ENCODE measurements at places on chromosomes 7 and 10.

DNA sequence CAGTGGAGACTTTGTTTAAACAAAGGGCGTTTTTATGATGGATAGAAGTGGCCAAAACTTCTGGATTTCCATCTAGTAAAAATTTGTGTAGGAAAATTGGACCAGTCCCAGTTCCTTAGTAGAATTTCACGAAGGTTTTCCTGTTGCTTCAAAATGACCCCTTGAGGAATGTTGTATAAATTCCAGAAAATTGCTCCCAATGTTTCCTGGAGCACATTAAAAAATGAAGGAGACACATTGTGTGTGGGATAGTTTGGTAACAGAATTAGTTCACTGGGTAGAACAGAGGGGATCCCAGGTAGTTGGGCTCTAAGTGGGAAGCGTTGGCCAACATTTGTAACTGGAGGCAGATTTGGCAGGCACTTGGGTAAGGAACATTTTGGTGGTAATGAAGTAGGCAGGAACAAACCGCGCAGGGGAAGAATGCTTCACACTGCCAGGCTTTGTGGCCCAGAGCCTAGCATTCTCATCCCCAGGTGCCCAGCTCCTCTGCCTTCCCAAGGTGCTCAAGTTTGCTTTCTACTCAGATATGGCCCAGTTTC lies 758.6 kb downstream of the AUTS2 start:
- no peak for DNase-seq

DNA sequence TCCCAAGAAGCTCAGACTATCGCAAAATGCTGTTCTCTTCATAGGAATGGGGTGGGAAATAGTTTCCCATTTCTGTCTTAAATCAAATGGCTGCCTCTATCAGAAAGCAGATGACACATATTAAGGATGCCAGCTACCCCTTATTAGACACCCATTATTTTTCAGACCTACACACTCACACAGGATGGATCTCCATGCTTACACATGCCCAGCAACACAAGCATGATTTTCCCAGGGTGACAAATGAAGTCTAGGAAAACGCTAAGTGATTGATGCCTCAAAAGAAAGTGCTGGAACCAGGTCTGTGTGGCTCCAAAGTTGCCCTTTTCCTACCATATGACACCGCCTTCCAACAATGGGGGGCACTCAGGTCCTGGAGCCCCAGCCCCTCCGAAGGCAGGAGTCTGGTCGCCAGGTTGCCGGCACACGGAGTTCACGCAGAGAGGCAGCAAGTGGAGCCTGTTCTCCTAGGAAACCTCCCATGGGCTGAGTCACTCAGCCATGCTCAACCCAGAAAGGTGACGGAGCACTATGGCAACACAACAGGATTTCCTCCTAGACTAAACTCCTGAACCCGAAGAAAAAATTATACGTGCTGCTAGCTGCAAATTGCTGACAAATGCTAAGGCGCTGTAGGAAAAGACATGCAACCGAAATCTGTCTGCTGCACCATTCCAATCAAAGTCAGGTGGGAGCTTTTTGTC lies 19.8 kb downstream of the VOPP1 start:
- no peak for DNase-seq

- no peak for DNase-seq
These were observed at the start of gene FUOM for GRCh38 chr10:133357285-133358161. FUOM (minus strand) TSS chr10:133358019; CDS start chr10:133358007, 12 bp downstream.

DNA sequence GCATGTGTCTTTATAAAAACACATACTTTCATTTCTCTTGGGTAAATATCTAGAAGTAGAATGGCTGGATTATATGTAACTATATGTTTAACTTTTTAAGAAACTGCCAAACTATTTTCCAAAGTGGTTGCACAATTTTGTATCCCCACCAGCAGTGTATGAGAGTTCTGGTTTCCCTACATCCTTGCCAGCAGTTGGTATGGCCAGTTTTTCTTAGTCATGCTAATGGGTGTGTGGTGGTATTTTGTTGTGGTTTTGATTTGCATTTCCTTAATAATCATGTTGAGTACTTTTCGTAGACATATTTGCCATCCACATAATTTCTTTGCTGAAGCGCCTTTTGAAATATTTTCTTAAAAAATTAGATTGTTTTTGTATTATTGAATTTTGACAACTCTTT lies 60.3 kb downstream of the NEUROG3 start:
- DNase-seq: no peak

GRCh38 chr10:60422809-60423208 lies 33.1 kb upstream of the ANK3 start:
- no peak for DNase-seq

Data from NCI-H748 treated with DMSO at 0.1 percent for 48 hours (cell line).